ENCODE measurements at places on chromosomes 13 and 19.

DNA sequence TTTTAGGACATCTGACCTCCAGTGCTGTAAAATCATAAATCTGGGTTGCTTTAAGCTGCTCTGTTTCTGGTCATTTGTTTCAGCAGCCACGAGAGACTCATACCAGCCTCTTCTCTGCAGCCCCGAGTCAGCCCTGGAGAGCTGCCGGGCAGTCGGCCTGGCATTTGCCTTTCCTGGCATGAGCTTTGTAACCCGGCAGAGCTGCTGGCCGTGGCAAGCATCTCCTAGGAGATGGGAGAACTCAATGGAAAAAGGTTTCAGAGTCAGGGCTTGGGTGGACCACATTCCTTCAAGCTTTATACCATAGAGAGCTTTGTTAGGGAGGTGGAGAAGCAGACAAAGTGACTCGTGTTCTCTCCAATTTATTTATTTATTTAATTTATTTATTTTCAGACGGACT lies 21.6 kb upstream of the CCL25 start:
- H3K27me3 ChIP-seq = no peaks in the 10 kb centered on the region
- no peak overlapping the region for H3K27ac ChIP-seq
- no peaks in the 10 kb centered on the region for H3K36me3 ChIP-seq
- DNase-seq = no peak

GRCh38 chr19:17982430-17982829 lies 15.5 kb downstream of the KCNN1 start:
- no peak overlapping the region for H3K27ac ChIP-seq
- no peaks in the 10 kb centered on the region for H3K36me3 ChIP-seq
- no peaks in the 10 kb centered on the region for H3K4me1 ChIP-seq
- H3K4me3 ChIP-seq = no peak overlapping the region

DNA sequence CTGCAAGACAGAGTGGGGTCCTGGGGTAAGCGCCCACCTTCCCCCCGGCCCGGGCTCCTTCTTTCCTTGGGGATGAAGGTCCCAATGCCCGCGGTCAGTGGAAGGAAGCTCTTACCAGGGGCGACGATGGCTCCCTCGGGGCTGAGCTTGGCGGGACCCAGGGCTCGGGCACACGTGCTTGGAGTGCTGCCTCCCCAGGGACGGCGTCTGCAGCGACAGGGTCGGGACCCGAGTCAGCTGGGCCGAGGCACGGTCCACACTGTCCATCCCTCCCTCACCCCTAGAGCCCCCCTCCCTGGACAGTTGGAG lies 3.5 kb downstream of the JSRP1 start:
- no peak overlapping the region for H3K27ac ChIP-seq
- DNase-seq = no peak
- peaks cover 43% of the 10 kb centered on the region for H3K4me1 ChIP-seq
- peak overlapping the region; percentile 53 for H3K4me3 ChIP-seq

DNA sequence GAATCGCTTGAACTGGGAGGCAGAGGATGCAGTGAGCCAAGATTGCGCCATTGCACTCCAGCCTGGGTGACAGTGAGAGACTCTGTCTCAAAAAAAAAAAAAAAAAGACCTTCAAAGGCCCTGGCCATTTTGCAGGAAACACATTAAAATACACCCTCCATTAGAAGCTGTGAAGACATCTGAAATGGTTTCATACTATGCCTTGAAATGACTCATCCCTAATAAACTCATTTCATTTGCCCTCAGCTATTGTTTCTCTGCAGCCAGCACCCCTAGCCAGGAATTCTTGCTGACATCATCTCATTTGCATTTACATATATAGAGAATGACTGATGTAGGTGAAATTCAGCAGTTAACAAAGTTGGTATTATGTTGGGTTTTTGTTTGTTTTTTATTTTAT lies 8.7 kb downstream of the EML2 start:
- DNase-seq = no peak
- no peaks in the 10 kb centered on the region for H3K4me1 ChIP-seq
- H3K27ac ChIP-seq = no peak overlapping the region
- no peak overlapping the region for H3K4me3 ChIP-seq
